ENCODE measurements at places on chromosomes 16 and 17.

DNA sequence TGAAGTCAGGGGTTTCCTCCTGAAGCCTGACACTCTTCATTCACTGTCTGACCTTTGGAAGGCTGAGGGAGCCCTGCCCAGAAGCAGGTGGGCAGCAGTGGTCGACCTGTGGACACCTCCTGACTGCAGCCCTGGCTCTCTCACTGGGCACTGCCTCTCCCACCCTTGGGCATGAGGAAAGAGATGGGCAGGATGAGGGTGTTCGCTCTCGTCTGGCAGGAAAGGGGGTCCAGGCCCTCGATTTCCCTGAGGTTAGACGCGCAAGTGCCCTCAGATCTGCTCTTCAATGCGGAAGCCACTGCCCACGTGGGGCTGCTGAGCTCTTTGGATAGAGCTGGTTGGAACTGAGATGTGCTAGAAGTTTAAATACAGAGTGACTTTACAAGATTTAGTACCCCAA, 171.9 kb downstream of the AHSP start:
- no peak for DNase-seq

DNA sequence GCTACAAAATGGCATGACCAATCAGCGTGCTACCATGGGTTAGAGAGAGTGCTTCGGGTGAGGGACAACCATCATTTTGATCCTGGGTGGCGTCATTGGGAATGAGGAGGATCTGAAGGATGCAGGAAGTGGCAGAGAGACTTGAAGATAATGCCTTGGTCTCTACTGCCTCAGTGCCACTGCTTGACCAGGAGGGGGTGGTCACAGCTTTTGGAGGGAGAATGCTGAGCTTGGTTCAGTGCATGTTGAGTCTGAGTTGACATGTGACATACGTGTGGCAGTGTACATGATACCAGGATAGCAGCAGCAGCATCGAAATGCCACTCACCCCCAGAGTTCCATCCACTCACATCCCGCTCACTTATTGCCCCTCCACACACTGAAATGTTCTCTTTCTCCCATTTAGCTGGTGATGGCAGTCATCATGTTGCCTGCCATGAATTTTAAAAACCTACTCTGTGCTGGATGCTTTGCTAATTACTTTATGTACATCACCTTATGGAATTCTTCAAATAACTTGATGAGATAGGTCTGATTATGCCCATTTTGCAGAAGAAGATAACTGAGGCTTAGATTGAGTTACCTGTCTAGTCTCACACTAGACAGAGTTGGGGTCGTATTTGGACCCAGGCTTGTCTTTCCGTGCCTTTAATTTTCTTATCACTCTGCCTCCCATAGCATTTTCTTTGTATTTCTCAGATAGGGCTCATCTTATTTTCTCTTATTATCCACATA, 36.7 kb downstream of the ARSG start:
- DNase-seq: no peak

DNA sequence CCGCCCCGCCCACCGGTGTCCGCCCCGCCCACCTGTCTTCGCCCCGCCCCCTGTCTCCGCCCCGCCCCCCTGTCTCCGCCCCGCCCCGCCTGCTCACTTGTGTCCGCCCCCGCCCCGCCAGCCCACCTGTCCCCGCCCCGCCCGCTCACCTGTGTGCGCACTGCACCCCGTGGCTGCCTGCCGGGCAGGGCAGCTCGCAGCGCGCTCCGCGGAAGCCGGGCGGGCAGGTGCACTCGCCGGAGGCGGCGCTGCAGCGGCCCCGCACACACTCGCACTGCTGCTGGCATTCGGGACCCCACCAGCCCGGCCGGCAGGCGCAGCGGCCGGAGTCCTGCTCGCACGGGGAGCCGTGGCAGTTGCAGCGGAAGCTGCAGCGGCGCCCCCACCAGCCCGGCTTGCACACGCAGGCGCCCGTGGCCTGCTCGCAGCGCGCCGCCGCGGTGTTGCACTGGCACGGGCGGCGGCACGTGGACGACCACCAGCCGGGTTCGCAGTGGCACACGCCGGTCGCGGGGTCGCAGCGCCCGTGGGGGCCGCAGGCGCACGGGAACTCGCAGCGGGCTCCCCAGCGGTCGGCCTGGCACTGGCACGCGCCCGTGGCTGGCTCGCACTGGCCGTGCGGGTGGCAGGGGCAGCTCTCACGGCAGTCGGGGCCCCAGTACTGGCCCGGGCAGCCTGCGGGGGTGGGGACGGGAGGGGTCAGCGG, 2.1 kb downstream of the SCARF1 start:
- no peak for DNase-seq

GRCh38 chr17:17624741-17625140, 33.2 kb upstream of the PEMT start:
- DNase-seq: no peak

- DNase-seq: no peak
Observed at GRCh38 chr17:36740157-36740556, 138.8 kb downstream of the MRM1 start.

DNA sequence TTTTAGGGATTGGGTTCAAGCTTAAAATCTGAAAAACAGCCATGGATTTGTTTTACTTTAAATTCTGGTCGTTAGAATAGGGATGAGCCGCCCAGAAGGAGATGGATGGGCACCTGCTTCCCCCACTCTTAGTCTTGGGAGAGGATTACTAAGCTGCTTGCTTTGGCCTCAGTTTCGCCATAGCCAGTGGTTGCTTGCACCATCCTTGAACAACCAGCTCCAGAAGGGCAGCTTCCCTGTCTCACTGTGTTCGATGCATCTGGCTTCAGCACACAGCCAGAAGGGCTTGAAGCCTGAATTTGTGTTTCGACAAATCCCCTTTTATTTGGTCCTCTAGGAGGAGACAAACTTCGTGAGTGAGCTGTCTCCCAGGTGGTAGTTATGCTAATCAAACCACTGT, 7.1 kb downstream of the CYB5D2 start:
- DNase-seq: no peak

DNA sequence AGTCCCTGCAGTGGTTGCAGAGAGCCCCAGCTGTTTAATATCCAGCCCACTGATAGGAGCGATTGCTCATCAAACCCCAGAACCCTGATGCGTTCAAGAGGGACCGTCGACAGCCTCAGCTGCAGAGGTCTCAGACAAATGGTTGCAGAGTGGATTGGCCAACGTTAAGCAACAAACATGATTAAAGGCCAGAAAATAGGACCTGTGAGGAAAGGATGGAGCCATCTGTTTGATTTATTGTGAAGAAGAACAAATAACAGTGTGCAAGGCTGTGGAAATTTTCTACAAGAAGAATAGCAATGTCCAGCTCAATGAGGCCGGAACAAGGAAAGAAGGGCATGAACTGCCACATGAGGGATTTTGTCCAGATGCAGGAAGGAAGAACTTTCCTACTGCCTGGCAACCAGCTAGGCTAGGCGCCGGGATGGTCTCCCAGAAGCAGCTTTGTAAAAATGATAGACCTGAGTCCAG, 138.4 kb upstream of the DNAH9 start:
- DNase-seq: no peak

GRCh38 chr16:49556249-49556605, 182.6 kb downstream of the C16orf78 start:
- DNase-seq: no peak

- DNase-seq: no peak
Observed at GRCh38 chr17:81941484-81942166, 4.5 kb upstream of the PYCR1 start.

DNA sequence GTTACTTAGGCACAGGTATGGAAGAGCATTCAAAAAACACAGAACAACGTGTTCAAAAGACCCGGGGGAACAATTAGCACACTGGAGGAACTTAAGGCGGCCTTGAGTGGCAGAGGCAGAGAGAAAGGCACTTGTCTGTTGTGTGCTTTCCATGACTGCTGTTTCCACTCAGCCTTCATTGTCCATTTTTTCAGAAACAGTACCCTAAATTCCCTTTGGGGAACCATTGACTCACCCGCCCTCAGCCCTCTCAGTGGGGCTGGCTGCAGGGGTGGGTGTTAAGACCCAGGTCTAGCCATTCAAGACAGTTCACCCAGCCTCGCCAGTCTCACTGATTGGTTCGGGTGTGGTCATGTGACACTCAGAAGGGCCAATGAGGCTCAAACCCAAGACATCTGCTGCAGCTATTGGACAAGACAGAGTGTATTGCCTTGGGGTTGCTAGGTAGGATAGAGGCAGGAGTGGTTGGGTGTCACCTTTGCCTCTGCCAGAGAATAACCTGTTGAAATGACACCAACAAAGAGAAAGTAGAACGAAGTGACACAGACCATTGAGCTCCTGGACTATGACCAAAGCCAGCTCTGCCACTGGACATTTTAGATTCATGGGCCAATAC, 19.6 kb upstream of the CEP20 start:
- no peak for DNase-seq

DNA sequence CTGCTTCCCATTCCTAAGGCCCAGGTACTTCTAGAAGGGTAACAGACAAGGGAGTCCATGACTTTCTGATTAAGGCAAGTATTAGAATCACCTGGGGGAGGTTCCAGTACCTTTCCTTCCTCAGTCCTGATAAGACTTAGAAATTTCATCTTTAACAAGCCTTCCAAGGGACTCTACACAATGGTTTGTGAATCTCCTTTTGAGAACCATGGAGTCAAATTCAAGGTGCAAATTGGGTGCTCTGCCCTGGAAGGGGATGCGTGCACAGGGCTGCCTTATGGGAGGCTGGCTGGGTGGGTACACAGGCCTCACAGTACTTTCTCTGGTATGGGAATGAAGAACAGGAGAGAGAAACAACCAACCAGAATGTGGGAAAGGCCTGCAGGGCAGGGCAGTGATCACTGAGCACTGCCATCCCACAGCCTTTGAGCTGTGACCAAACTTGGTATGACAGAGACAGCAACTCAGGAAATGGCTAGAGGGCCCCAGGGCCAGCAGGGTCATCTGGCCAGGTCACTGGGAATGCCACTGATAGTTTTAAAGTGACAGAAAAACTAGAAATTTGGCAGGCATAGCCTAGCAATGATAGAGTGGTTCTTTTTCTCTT, 3.6 kb upstream of the TMIGD1 start:
- no peak for DNase-seq

GRCh38 chr16:89034971-89035668, 58.1 kb upstream of the CBFA2T3 start:
- DNase-seq: no peak

GRCh38 chr17:1365445-1366039, 34.5 kb downstream of the YWHAE start:
- no peak for DNase-seq

DNA sequence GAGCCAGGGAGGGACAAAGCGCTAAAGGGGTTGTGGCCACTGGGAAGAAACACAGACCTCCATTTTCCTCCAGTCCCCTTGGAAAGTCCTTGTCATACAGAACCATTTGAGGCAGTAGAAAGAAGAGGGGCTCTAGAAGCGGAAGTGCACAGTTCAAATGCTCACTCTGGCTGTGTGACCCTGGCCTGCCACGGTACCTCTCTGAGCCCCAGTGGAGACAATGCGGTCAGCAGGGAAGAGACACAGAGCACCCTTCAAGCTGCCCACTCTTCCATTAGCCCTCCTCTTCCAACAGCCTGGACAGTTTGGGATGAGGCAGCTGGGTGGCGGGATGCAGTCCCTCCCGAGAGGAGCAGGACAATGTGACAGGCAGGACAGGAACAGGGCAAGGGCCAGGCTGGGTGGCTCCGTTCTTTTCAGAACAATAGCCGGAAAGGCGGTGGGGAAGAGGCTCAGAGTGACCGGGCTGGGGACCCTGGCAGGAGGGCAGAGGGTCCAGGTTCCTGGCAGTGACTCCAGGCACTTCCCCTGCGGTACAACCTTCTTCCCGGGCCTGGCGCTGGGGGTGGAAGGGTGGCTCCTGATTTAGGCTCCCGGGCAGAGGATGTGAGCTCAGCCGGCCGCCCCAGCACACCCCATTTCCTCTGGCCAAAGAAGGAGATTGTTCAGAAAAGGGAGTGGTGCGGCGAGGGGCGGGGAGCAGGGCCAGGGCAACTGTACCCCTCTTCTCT, 5.6 kb downstream of the CASKIN2 start:
- DNase-seq: no peak

- DNase-seq: no peak
Observed at GRCh38 chr17:34252095-34252443, 3.0 kb upstream of the CCL2 start.

DNA sequence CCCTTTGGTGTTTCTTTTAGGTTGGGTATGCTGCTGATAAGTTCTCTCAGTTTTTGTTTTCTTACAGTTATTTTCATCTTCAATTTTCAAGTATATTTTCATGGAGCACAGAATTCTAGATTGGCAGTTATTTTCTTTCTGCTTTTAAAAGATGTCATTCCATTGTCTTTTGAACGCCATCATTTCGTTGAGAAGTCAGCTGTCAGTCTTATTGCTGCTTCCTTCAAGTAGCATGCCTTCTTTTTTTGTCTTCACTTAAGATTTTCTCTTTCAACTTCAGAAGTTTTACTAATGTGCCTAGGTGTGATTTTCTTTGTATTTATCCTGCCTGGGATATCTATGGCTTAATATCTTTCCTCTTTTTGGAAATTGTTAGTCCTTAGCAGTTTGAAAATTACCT, 262.2 kb upstream of the PMFBP1 start:
- DNase-seq: no peak

- DNase-seq: no peak
Observed at GRCh38 chr17:72733619-72734282, 358.7 kb downstream of the SLC39A11 start.

GRCh38 chr16:31710134-31710533, 163.5 kb upstream of the ZNF267 start:
- DNase-seq: no peak

DNA sequence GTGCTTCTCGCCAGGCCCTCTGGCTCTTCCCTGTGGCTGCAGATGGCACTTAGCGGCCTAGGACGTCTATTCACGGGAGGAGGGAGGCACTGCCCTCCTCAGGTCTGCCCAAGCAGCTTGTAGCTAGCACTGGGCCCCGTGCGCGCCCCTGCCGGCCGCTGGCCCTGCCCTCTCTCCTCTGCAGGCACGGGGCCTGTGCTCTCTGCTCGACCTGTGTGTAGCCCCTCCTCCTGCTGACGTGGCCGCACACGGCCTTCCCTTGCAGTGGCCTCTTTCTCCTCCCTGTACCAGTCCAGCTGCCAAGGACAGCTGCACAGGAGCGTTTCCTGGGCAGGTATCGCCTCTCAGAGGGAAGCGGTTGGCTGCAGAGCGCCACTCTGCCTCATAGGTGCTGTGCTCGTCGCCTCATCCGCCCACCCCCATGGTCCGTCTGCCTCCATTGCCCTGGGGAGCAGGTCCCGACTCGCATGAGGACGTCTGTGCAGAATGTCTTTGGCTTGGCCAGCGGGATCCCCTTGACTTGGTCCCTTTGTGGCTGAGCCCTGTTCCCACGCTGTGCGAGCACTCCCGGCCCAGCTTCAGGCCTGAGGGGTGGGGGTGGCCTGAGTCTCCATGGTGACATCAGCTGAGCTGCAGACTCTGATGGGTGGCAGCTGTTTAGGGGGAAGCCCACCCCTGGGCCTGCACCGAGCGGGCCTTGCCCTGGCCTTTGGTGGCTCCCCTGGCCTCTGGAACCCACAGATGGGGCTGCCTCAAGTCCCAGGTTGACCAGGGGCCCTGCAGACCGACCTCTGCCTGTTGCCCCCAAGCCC, 34.6 kb downstream of the TSC2 start:
- no peak for DNase-seq

GRCh38 chr17:40485851-40486521, 15.4 kb downstream of the TNS4 start:
- peak; percentile 80 for DNase-seq
